Endothelial cell of umbilical vein (primary cell): ENCODE measurements at places on chromosomes 5 and 9. TPM values are rescaled to one million over a fixed set of nuclear protein-coding genes. Genes with fewer than 3 reads are reported as not detected.

The PFN3 gene
- not detected in 2 replicates for polyA plus RNA-seq

The TPD52L3 gene
- polyA plus RNA-seq = not detected in 2 replicates

The MCCC2 gene
- 25.7 and 27.9 TPM in 2 replicates for polyA plus RNA-seq

The OR1B1 gene
- polyA plus RNA-seq = 0.25 and 0.38 TPM in 2 replicates

The FOXI1 gene
- not detected in 2 replicates for polyA plus RNA-seq

The ISL1 gene
- polyA plus RNA-seq = 0.13 and 0.28 TPM in 2 replicates

The HNRNPAB gene
- polyA plus RNA-seq = 165 and 207 TPM in 2 replicates

DNA sequence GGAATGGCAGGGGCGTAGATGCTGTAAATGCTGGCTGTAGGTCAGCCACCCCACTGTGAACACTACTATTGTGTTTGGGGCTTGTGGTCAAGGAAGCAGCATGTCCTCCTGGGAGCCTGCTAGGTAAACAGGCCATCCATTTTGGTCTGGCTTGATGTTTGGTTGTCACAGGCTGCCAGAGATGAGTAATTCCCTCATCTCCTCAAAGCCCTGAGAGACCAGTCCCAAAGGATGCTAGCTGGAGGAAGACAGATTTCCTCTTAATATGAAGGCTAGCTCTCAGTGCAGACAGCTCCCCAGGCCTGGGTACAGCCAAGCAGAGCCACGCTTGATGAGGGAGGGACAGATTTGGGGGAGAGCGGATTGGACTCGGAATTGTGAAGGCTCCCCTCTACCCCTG, 72.5 kb upstream of the MAP1B start:
- H3K4me3 ChIP-seq = no peak overlapping the region
- H3K4me1 ChIP-seq = no peaks in the 10 kb centered on the region
- H3K36me3 ChIP-seq = no peaks in the 10 kb centered on the region
- H3K27ac ChIP-seq = no peak overlapping the region

- H3K4me3 ChIP-seq = no peak overlapping the region
- DNase-seq = no peak
- H3K4me1 ChIP-seq = no peaks in the 10 kb centered on the region
- H3K27me3 ChIP-seq = no peaks in the 10 kb centered on the region
Observed at GRCh38 chr9:137497921-137498719, 39.0 kb upstream of the NSMF start.

DNA sequence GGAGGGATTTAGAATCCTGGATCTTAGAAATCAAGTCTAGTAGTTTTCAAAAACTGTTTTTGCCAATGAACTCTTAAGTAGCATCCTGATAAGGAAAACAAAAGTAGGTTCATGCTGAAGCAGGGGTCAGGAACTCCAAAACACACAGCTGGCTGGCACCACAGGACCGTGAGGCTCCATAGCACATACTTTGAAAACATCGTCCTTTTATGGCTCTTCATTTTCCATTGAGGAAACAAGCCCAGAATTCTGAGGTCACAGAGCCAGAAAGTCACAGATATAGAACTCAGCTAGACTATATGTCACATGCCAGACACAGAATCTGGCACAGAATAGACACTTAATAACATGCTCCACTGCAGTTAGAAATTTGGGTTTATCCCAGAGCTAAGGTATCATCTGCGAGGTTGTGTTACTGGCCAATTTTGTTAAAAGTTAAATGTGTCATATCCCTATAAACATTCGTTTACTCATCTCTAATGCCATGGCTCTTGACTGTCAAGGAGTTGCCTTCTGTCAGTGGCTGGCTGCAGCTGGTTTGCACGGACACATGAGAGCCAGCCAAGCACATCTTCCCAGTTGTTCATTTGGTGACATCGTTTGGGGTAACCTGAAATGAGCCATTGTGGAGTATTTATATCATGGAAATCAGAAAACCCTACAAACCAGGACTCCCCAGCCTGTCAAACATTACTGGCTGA, 58.8 kb downstream of the FAM78A start:
- H3K27me3 ChIP-seq = no peaks in the 10 kb centered on the region
- H3K36me3 ChIP-seq = no peaks in the 10 kb centered on the region
- peak overlapping the region; percentile 58 for H3K27ac ChIP-seq
- H3K4me1 ChIP-seq = peaks cover 38% of the 10 kb centered on the region
- DNase-seq = peak; percentile 84

- peak; percentile 62 for DNase-seq
- H3K36me3 ChIP-seq = peaks cover 7% of the 10 kb centered on the region
- H3K27me3 ChIP-seq = no peaks in the 10 kb centered on the region
- no peak overlapping the region for H3K4me3 ChIP-seq
Observed at GRCh38 chr9:92607773-92608172, 62.2 kb downstream of the IPPK start.

DNA sequence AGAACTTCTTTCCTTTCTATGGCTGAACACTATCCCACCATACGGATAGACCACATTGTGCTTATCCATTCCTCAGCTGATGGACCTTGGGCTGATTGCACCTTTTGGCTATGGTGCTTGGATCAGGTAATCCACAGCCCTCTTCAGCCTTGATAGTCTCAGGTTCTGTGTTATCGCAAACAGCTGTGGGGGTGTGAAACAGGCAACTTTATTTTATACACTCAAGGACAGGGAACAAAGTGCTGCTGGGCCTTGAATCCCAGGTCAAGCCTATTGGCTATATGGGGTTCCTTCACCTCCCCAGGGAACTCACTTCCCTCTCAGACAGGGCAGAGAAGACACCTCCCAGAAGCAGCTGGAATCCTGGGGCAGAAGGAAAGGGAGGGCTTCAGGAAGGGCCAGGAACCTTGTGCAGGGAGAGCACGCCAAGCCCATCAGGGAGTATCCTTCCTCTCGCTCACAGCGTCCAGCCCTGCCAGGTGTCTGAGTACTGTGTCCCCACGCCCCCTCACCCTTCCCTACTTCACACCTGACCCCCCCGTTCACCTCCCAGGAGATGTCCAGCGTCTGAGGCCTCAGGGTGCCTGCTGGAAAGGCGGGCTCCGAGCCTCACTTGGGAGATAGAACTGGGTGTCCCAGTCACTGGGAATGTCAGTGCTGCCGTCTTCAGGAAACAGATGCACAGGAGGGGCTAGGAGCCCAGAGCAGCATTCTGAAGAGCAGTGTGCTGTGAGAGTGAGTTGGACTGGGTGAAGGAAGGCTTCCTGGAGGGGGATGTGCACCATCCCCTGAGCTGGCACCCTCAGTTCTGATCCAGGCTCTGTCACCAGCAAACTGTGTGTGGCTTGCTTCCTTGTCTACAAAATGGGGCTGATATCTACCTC, 32.8 kb downstream of the AFAP1L1 start:
- H3K4me1 ChIP-seq = peaks cover 6% of the 10 kb centered on the region
- H3K4me3 ChIP-seq = no peak overlapping the region
- no peak for DNase-seq

- H3K36me3 ChIP-seq = no peaks in the 10 kb centered on the region
- no peak overlapping the region for H3K4me3 ChIP-seq
- H3K4me1 ChIP-seq = peaks cover 15% of the 10 kb centered on the region
- no peak overlapping the region for H3K27ac ChIP-seq
- no peak for DNase-seq
Observed at GRCh38 chr5:136135536-136135935, 2.9 kb downstream of the SMAD5 start.

GRCh38 chr5:78361631-78361993, 1.2 kb downstream of the SCAMP1 start:
- H3K27ac ChIP-seq = peak overlapping the region; percentile 65
- H3K4me3 ChIP-seq = peak overlapping the region; percentile 95
- no peak for DNase-seq
- peaks cover 14% of the 10 kb centered on the region for H3K4me1 ChIP-seq

GRCh38 chr5:125402787-125403186, 656.3 kb upstream of the ZNF608 start:
- DNase-seq = no peak
- H3K4me1 ChIP-seq = no peaks in the 10 kb centered on the region
- H3K36me3 ChIP-seq = no peaks in the 10 kb centered on the region
- H3K4me3 ChIP-seq = no peak overlapping the region
- H3K27me3 ChIP-seq = no peaks in the 10 kb centered on the region
- H3K27ac ChIP-seq = no peak overlapping the region

- no peak overlapping the region for H3K27ac ChIP-seq
- DNase-seq = no peak
- H3K36me3 ChIP-seq = no peaks in the 10 kb centered on the region
- no peaks in the 10 kb centered on the region for H3K4me1 ChIP-seq
- no peak overlapping the region for H3K4me3 ChIP-seq
Observed at GRCh38 chr9:76912636-76913275, 6.8 kb upstream of the PRUNE2 start.

DNA sequence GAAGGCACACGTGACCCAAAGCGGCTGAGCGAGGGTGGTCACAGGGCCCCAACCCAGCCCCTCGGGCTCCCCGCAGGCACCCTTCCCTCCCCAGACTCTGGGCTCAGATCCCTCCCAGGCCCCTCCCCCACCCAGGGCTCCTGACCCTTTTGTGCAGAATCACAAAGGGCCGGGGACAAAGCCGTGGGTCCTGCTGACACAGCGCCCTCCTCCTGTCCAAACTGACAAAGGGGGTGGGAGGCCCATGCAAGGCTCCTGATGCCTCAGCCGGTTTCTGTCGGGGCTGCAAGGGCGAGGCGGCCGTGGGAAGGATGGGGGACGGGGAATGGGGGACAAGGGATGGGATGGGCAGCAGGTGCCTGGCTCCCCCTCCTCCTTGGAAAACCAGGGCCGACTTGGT, 43.5 kb upstream of the UBAC1 start:
- H3K36me3 ChIP-seq = no peaks in the 10 kb centered on the region
- H3K4me3 ChIP-seq = no peak overlapping the region
- peaks cover 24% of the 10 kb centered on the region for H3K4me1 ChIP-seq
- no peaks in the 10 kb centered on the region for H3K27me3 ChIP-seq

DNA sequence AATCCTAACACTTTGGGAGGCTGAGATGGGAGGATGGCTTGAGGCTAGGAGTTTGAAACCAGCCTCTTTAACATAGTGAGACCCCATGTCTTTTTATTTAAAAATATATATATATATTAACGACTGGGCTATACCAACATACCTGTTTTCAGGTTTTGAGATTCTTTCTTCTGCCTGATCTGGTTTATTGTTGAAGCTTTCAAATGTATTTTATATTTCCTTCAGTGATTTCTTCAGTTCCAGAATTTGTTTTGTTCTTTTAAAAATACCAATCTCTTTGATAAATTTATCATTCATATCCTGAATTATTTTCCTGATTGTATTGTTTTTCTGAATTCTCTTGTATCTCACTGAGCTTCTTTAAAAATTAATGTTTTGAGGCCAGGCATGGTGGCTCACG, 31.2 kb downstream of the OGN start:
- H3K27me3 ChIP-seq = no peaks in the 10 kb centered on the region
- H3K4me3 ChIP-seq = no peak overlapping the region
- H3K36me3 ChIP-seq = no peaks in the 10 kb centered on the region
- H3K4me1 ChIP-seq = no peaks in the 10 kb centered on the region
- no peak overlapping the region for H3K27ac ChIP-seq

DNA sequence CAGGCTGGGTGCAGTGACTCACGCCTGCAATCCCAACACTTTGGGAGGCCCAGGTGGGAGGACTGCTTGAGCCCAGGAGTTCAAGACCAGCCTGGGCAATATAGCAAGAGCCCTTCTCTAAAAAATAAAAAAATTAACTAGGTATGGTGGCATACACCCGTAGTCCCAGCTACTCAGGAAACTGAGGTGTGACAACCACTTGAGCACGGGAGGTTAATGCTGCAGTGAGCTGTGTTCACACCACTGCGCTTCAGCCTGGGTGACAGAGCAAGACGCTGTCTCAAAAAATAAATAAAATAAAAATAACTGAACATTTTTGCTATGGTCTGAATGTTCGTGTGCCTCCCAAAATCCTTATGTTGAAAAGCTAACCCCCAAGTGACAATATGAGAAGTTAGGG, 24.5 kb downstream of the AGTPBP1 start:
- no peak for DNase-seq
- no peak overlapping the region for H3K4me3 ChIP-seq
- no peak overlapping the region for H3K27ac ChIP-seq
- no peaks in the 10 kb centered on the region for H3K36me3 ChIP-seq
- H3K4me1 ChIP-seq = no peaks in the 10 kb centered on the region
- H3K27me3 ChIP-seq = no peaks in the 10 kb centered on the region

- no peak overlapping the region for H3K4me3 ChIP-seq
- no peak for DNase-seq
- no peaks in the 10 kb centered on the region for H3K4me1 ChIP-seq
Observed at GRCh38 chr5:130964231-130965202, 200.5 kb downstream of the HINT1 start.
